ENCODE measurements at places on chromosomes 2 and 18. TPM values are rescaled to one million over a fixed set of nuclear protein-coding genes. Genes with fewer than 3 reads are reported as not detected.

The AOX1 gene
- total RNA-seq = 2.6 TPM

The OTX1 gene
- total RNA-seq = 1.1 TPM

The WNT10A gene
- 5.7 TPM for total RNA-seq

The RAX gene
- total RNA-seq = 0.39 TPM

The ASIC4 gene
- 0.49 TPM for total RNA-seq

The LDLRAD4 gene
- total RNA-seq = 28.2 TPM

The REG1B gene
- not detected for total RNA-seq

The C1GALT1C1L gene
- total RNA-seq = 0.89 TPM

The MROH2A gene
- 0.49 TPM for total RNA-seq

The FZD7 gene
- total RNA-seq = 50.2 TPM

The SEMA4C gene
- 24.3 TPM for total RNA-seq

The NEURL3 gene
- 0.10 TPM for total RNA-seq

The PAX3 gene
- 11.9 TPM for total RNA-seq

The RELCH gene
- 39.7 TPM for total RNA-seq

The NEB gene
- total RNA-seq = 212 TPM

The DPP10 gene
- total RNA-seq = 1.1 TPM

The PDE6D gene
- 14.2 TPM for total RNA-seq

The KIF3C gene
- total RNA-seq = 6.3 TPM

The HAT1 gene
- 44.2 TPM for total RNA-seq

The NR4A2 gene
- 5.9 TPM for total RNA-seq

The LIPG gene
- 8.1 TPM for total RNA-seq

The PTMA gene
- 634 TPM for total RNA-seq

The APCDD1 gene
- total RNA-seq = 125 TPM

The SERPINB2 gene
- total RNA-seq = 153 TPM

The GAL3ST2 gene
- total RNA-seq = 0.30 TPM

The HOXD3 gene
- total RNA-seq = 9.7 TPM

The UGT1A1 gene
- total RNA-seq = 0.10 TPM

The CCBE1 gene
- 9.3 TPM for total RNA-seq

The SGPP2 gene
- total RNA-seq = 11.2 TPM

The SOX11 gene
- 6.6 TPM for total RNA-seq

The PLEKHA3 gene
- 5.7 TPM for total RNA-seq
